ENCODE measurements at places on chromosomes 4 and X.

- DNase-seq, result no peak
These were observed 219.2 kb downstream of the KIT start for GRCh38 chr4:54877006-54877405.

DNA sequence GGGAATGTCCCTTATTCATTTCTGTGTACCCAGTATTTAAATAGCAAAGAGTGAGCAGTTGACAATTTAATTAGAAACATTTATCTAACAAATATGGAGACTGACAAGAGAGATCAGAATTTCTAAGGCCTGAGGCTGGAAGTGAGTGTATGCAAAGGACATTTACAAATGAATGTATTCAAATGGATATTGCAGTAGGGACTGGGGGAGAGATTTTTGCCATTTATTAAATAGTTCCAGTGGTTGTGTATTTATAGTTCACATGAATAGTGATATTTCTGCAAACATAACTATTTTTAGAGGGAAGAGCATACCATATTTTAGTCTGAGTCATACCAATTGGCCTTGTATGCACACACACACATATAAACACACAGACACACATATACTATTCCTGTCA lies 592.4 kb downstream of the GLUD2 start:
- no peak for DNase-seq

DNA sequence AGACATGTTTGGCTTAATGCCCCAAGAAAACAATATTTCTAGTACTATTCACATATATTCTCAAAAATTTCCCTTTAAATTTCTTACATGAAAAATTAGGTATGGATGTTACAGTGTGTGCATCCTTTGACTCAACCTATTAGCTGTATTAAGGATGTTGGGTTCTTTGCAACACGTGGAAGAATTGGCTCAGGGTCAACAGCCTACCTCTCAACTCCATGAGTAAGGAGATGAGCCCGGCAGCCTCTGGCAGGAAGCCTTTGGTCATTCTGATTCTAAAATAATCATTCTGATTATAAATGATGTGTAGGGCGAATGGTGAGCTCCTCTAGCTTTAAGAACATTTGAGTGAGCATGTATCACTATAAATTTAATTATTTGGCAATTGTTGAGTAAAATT lies 148.0 kb upstream of the WDFY3 start:
- DNase-seq, result no peak

- DNase-seq, result no peak
These were observed 232.5 kb upstream of the POF1B start for GRCh38 chrX:85611926-85612325.

GRCh38 chr4:17336524-17336961 lies 175.3 kb downstream of the QDPR start:
- DNase-seq, result no peak

GRCh38 chr4:4855301-4856070 lies 4.0 kb upstream of the MSX1 start:
- no peak for DNase-seq

DNA sequence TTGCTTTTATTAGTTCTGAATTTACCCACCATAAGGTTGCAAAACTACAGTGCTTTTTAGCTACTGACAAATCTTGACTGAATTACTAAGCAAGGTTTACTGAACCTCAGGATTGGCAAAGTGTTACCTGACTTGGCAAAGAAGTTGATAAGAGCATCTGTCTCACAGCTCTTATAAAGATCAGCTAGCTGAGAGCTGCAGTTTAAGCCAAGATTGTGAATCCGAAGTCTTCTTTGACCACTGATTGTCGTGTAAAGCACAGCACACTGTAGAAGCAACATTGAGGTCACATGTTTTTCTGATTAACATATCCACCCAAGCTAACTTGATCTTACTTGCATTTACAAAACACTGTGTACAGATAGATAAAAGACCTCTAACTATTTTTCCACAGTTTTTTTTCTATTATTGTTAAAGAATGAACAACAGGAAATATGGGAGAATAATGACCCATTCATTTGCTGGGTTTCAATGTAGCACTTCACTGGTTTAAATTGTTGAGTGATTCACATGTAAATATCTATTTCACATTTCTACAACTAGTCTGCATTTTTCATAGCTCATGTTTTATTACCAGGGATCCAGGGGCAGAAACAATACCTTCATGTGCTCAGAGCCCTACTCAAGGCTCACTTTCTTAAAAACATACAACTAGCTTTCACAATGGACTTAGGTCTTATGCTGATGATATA lies 54.0 kb downstream of the METTL14 start:
- no peak for DNase-seq

GRCh38 chr4:56772134-56772533 lies 49.4 kb downstream of the SPINK2 start:
- no peak for DNase-seq

GRCh38 chr4:77818602-77819403 lies at the start of gene CNOT6L:
TSS of gene CNOT6L (minus strand) at chr4:77819368. CDS start at chr4:77819308, 60 bp downstream.
- DNase-seq, result peak; percentile 18

DNA sequence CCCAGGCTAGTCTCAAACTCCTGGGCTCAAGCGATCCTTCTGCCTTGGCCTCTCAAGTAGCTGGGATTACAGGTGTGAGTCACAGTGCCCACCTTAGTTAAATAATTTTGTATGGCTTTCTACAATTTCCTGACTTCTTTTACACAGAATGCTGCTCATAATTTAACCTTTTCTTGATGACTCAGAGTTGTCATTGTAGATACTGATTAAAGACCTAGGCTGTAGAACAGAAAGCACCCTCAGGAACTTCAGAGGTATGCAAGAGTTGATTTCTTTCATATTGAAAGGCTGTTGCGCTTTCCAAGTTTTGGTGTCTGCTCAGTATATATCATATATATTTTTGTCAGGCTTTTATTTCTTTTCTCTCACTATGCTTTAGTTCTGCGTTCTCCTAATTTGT lies 21.1 kb upstream of the GPR34 start:
- DNase-seq, result no peak

DNA sequence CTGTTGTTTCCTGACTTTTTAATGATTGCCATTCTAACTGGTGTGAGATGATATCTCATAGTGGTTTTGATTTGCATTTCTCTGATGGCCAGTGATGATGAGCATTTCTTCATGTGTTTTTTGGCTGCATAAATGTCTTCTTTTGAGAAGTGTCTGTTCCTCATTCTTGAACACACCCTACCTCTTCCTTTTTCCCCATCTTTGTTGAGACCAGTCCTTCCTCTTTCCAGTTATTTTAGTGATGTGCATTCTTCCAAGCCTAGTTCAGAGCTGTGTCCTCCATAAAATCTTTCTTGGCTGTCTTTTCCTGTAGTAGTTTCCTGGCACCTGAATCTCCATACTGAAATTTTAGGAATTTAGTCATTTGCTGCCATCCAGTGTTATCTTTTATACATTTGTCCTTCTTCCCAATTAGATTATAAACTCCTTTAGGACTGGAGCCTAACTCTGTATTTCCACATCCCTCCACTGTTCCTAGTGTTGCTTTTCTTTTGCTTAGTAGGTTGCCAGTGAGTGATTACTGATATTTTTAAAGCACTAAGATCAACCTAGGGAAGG lies 11.4 kb downstream of the FHIP1A start:
- no peak for DNase-seq

DNA sequence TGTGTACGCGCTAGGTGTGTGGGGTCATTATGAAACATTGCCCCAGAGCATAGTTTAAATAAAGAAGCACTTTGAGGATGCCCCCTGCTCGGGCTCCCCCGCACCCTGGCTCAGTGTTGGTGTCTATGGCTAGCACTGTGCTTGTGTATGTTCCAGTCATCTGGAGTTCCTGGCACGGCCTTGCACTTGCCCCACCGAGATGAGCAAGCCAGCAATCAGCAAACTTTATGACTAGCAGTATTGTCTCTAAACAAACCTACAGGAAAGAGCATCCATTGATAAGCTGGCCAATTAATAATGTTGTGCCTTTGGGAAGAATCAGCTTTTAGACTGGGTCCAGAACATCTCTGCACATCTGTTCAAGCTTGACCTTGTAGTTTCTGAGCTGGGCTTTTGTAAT lies 707 bp upstream of the SHROOM4 start:
- no peak for DNase-seq

- no peak for DNase-seq
These were observed 41.8 kb downstream of the IGFBP7 start for GRCh38 chr4:57068237-57068981.

DNA sequence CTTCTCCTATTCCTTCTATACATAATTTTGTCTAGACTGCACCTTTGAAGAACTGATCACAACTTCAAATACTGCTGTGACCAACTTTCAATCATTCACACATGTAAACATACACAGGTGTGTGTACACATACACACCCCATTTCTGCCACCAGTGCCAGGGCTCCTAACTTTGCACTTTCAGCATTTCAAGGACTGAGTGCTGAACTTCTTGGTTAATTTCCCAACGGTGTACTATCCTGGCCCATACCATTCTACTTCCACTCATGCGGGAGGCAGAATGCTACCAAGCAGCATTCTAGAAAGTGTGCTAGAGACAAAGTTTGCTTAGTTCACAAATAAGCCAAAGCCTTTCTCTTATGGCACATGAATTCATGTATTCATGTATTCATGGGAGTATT lies 51.2 kb downstream of the RPGR start:
- DNase-seq, result no peak

DNA sequence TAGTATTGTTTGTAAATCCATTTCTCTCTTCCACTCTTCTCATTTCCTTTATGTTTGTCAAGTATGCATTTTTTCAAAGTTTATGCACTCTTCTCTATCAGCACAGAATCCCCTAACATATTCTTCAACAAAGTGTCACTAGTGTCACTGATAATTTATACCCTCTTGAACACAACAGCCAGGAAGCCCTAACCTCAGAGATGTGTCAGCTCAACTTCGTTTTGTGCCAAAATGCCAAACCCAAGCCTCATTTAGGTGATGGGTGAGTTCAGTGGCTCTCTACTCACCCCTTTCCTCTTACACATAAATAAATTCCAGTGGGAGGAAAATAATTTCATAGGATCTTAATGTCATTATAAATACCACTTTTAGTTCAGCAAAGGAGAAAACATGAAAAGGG lies 22.4 kb upstream of the P2RY10 start:
- DNase-seq, result no peak

DNA sequence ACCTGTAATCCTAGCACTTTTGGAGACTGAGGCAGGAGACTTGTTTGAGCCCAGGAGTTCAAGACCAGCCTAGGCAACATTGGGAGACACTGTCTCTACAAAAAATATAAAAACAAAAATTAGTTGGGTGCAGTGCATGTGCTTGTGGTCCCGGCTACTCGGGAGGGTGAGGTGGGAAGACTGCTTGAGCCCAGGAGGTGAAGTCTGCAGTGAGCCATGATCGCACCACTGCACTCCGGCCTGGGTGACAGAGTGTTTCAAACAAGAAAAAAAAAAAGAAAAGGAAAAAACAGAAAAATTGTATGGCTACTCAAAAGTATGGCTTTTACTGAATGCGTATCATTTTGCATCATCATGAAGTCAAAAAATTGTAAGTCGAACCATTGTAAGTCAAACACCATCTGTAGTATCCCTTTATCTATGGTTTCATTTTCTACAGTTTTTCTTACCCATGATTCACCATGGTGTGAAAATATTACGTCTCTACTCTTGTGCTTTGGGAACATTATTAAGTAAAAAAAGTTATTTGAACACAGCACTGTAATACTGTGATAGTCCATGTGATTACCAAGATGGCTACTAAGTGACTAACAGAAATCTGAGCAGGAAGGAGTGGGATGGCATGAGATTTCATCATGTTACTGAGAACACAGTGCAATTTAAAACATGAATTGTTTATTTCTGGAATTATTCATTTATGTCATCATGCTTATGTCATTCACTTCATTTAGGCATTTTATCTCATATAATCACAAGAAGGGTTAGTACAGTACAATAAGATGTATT lies 26.5 kb upstream of the MANBA start:
- DNase-seq, result no peak

DNA sequence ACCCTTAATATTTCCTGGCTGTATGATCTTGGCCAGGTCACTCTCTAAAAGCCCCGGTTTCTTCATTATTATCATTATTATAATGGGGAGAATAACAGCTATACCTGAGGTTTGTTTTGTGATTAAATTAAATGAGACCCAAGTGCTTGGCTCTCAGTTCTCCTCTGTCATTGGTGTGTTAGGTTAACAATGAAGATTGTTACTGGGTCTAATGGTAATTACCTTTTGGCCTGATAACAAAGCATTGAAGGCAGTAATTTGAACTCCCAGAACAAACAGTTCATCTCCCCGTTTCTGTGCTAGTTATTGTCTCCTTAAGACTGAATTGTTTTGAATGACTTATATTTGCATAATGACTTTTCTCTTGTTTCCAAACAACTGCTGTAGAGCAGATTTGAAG lies 6.8 kb upstream of the ANAPC4 start:
- DNase-seq, result no peak

DNA sequence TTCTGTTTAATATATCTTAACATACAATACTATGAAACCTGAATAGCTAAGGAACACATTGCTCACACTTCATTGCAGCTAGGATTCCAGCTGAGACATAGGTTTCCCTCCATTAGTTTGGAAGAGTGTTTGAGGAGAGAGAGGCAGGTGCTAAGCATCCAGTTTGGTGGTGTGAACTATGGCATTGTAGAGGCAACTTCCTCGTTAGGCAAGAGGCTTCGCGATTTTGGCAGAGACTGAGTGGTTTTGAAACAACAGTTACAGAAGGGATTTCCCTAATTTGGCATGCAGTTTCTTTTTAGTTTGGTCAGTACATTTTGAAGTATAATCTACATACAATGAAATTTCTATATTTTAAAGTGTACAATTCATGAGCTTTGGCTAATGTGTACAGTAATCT lies 117.1 kb upstream of the BMP3 start:
- DNase-seq, result no peak

- DNase-seq, result no peak
These were observed 51.8 kb downstream of the TASL start for GRCh38 chrX:30525732-30526131.

GRCh38 chr4:52372269-52372668 lies 286.8 kb downstream of the USP46 start:
- no peak for DNase-seq

DNA sequence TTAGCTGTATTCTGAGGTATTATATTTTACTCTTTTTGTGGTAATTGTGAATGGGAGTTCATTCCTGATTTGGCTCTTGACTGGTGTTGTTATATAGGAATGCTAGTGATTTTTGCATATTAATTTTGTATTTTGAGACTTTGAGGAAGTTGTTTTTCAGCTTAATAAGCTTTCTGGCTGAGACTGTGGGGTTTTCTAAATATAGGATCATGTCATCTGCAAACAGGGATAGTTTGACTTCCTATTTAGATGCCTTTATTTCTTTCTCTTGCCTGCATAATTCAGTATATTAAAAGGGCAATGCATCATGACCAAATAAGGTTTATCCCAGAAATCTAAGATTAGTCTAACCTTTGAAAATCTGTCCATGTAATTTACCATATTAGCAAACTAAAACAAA lies 44.7 kb upstream of the EPGN start:
- no peak for DNase-seq
